ENCODE measurements at places on chromosomes 1 and 21. TPM values are rescaled to one million over a fixed set of nuclear protein-coding genes. Genes with fewer than 3 reads are reported as not detected.

TMEM240 gene
- 5.4 TPM for total RNA-seq

RORC gene
- total RNA-seq = 6.1 TPM

ATP6V1G3 gene
- not detected for total RNA-seq

SPRR1B gene
- total RNA-seq = not detected

GREM2 gene
- total RNA-seq = not detected

KCNQ4 gene
- 1.3 TPM for total RNA-seq

OR2W3 gene
- 0.26 TPM for total RNA-seq

FCRL6 gene
- total RNA-seq = 0.21 TPM

MYBPH gene
- not detected for total RNA-seq

CRYAA gene
- total RNA-seq = not detected

KRTAP13-2 gene
- not detected for total RNA-seq

HSD3B1 gene
- total RNA-seq = not detected

- DNase-seq = no peak
These were observed 12.1 kb downstream of the ADARB1 start for GRCh38 chr21:45086337-45086958.

DNA sequence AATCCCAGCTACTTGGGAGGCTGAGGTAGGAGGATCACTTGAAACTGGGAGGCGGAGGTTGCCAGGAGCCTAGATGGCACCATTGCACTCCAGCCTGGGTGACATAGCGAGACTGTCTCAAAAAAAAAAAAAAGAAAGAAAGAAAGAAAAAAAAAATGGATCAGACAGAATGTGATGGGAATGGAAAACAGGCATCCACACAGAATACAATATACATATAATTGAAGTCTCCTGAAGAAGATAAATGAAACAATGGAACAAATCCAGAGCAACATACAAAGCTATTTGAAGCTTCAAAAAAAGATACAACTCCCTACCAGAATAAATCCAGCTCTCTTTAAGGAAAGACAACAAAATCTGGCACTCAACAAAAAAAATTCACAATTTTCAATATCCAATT lies 10.9 kb upstream of the EGLN1 start:
- no peak for DNase-seq

GRCh38 chr1:204544321-204544720 lies 28.1 kb downstream of the MDM4 start:
- DNase-seq = no peak

DNA sequence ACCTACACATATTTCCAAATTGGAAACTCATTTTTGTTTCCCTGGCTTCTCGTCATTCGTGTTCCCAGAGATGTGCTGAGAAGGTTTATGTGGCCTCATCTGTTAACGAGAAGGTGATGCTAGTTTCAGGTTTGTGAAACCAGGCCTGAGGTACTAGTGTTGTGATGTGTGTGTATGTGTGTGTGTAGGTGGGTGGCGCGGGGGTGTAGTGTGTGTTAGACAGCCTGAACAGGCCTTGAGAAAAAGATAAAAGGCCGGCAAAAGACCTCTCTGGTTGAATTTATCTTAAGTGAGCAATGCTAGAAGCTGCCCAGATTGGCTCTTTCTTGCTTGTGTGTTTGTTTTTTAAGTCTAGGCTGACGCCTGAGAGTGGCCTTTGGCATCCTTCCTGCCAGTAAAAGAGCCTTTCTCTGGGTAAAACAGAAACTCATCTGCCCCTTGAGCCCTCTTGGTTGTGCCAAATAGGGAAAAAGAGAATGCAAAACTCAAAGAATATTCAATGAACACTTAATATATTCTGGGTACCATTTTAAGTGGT lies 65.8 kb upstream of the HSD17B7 start:
- no peak for DNase-seq

GRCh38 chr1:245301162-245301580 lies 146.4 kb downstream of the KIF26B start:
- DNase-seq = peak; percentile 45

DNA sequence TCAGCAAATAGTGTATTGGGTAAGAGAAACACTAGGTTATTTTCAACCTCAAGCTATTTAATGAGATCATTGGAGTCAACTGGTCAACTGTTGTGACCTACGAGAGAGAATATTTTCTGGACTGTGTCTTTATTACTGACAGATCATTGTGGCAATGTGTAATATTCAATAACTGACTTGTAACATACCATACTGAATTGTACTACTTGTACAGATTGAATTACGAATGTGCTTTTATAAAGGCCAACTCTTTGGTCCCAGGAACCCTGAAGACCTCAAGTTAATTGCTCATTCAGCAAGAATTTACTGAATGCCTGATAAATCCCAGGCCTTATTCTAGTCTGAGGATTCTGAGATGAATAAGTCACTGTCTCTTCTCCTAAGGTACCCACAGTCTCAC lies 56.1 kb upstream of the CAMK1G start:
- DNase-seq = no peak

GRCh38 chr1:245656189-245656717 lies 501.5 kb downstream of the KIF26B start:
- DNase-seq = no peak

- peak; percentile 74 for DNase-seq
These were observed 200.4 kb downstream of the NRIP1 start for GRCh38 chr21:14864211-14865021.

GRCh38 chr1:218468711-218469110 lies 123.6 kb downstream of the TGFB2 start:
- no peak for DNase-seq

DNA sequence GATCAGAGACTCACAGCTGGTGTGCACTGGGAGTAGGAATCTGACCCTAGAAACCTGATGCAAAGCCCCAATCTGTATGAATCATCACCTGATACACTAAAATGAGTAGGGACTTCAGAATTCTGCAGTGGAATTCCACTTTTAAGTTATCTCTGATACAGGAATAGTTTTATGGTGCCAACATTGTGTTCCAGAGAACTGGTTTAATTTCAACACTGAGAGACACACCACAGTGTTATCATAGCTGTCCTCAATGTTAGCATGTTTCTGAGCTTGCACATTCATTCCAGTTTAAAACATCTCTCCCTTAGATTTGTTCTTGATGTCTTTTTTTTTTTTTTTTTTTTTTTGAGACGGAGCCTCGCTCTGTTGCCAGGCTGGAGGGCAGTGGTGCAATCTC lies 7.1 kb downstream of the UTS2 start:
- DNase-seq = no peak

DNA sequence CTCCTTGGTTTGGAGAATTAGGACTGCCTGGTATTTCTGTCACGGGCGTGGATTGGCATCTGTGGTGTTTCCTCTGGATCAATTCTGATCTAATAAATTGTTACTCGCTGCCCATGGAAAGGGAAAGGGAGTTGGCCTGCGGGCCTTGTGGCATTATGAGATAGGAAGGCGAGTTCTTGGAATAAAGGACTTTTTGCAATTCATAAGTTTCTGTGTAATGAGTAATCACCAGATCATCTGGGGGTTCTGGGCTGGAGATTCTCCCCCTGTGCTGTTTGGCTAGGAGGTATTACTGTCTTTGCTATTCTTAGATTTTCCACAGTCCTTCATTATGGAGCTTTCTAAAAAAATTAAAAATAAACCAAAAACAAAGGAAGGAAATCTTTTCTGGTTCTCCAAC lies 315.9 kb downstream of the CAMTA1 start:
- DNase-seq = no peak

GRCh38 chr1:100972185-100972584 lies 53.4 kb downstream of the DPH5 start:
- DNase-seq = no peak

GRCh38 chr1:233668725-233669294 lies 54.9 kb downstream of the KCNK1 start:
- no peak for DNase-seq

GRCh38 chr1:154371436-154371835 lies 33.7 kb upstream of the IL6R start:
- DNase-seq = no peak
